ENCODE measurements at places on chromosomes 5 and 9. TPM values are rescaled to one million over a fixed set of nuclear protein-coding genes. Genes with fewer than 3 reads are reported as not detected.

- H3K4me1 ChIP-seq: no peaks in the 10 kb centered on the region
- H3K27ac ChIP-seq: no peak overlapping the region
- H3K36me3 ChIP-seq: no peaks in the 10 kb centered on the region
- DNase-seq: no peak
- no peaks in the 10 kb centered on the region for H3K27me3 ChIP-seq
These were observed 185.1 kb upstream of the ELAVL2 start for GRCh38 chr9:24011009-24011717.

- H3K36me3 ChIP-seq: no peaks in the 10 kb centered on the region
- H3K27me3 ChIP-seq: no peaks in the 10 kb centered on the region
- no peak for DNase-seq
These were observed 30.5 kb upstream of the FOXB2 start for GRCh38 chr9:76988941-76989340.

GRCh38 chr9:69322256-69322655, 2.8 kb upstream of the ENTREP1 start:
- H3K27ac ChIP-seq: no peak overlapping the region
- no peak for DNase-seq
- no peaks in the 10 kb centered on the region for H3K4me1 ChIP-seq
- H3K27me3 ChIP-seq: no peaks in the 10 kb centered on the region
- no peak overlapping the region for H3K4me3 ChIP-seq
- no peaks in the 10 kb centered on the region for H3K36me3 ChIP-seq

DNA sequence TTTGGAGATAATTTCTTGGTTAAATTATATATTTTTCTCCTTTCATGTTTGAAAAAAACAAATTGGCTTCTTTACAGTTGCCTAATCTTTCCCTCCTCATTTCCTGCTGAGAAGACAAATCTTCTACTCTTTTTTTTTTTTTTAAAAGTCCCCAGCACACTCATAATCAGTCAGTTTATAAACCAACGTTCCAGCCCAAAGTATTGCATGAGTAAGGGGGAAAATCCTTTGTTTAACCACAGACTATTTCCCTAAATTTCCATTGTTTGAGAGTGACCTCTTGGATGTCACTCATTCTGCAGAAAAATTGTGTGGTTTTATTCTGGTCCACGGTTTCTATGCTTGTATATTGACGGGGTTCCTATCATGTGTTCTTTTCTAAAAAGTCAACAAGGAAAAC, 55.1 kb upstream of the TLR4 start:
- no peak for DNase-seq
- peaks cover 4% of the 10 kb centered on the region for H3K4me1 ChIP-seq
- H3K27ac ChIP-seq: no peak overlapping the region
- no peak overlapping the region for H3K4me3 ChIP-seq
- H3K27me3 ChIP-seq: no peaks in the 10 kb centered on the region

DNA sequence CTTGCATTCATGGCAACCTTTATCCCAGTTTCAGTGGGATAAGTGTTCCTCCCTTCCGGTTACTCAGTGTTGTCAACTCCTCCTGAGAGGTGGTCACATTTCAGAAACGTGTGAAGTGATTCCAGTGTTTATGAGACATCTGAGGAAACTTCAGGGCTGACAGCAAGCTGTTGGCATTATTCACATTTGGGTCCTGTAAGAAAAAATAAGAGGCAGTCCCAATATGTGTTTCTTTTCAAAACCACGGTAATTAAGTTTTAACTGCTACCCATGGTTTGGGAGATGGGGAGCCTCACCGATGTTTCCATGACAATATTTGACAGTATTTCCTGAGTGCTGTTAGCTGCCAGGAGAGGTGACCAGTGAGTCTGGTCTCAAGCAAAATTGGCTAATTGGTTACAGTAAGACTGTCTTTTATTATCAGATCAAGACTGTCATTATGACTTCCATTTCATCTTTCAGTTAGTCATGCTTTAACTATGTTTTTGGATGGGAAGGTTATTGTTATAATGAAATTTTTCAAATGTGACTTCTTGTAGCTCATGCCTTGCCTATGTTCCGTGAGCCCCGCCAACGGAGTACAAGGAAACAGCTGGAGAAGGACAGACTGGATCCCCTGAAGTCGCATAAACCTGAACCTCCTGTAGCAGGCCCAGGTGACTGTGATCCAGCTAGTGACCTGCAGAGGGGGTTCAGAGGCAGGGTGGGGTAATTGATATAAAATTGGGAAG, 115.3 kb downstream of the GDNF start:
- no peaks in the 10 kb centered on the region for H3K36me3 ChIP-seq
- peaks cover 17% of the 10 kb centered on the region for H3K4me1 ChIP-seq
- no peak for DNase-seq
- no peaks in the 10 kb centered on the region for H3K27me3 ChIP-seq

GRCh38 chr9:89807101-89807395, 202.2 kb downstream of the GADD45G start:
- H3K4me3 ChIP-seq: no peak overlapping the region
- H3K27me3 ChIP-seq: no peaks in the 10 kb centered on the region
- no peaks in the 10 kb centered on the region for H3K4me1 ChIP-seq
- H3K27ac ChIP-seq: no peak overlapping the region
- no peak for DNase-seq

DNA sequence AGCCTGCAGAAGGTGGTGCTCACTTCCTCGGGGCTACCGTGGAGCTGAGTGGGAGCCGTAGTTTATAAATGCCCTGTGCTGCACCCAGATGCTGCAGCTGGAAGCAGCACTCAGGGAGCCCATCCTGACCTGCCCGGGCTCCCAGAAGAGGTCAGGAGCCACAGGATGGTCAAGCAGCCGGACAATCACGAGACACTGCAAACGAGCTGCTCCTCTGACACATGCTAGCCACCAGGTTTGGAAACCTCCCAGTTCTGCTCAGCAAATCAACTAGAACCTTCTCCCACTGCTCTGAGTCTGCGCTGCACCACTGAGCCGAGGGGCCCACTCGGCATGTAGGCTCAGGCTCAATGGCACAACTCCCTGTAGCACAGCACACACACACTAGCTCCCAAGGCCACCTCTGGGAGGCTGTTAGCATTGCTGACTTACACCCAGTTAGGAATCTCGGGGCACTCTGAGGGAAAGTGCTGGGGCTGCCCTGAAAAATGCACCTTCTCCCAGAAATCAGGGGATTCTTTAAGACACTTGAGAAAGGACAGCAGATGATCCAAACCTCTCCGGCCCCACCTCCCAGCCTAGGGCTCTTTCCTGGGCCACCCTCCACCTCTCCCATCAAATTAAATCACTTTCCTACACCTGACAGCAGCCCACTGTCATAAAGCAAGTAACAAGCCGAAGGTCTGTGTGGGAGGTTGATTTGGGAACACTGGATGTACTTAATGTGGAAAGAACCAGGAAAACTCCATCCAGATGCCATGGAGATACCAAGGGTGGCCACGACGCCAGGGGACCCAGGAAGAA, 59.1 kb downstream of the PSMB7 start:
- peaks cover 10% of the 10 kb centered on the region for H3K4me1 ChIP-seq
- no peak for DNase-seq
- peaks cover 23% of the 10 kb centered on the region for H3K36me3 ChIP-seq
- no peak overlapping the region for H3K27ac ChIP-seq

GRCh38 chr5:31504529-31504928, 27.4 kb downstream of the DROSHA start:
- H3K27me3 ChIP-seq: no peaks in the 10 kb centered on the region

- H3K27me3 ChIP-seq: no peaks in the 10 kb centered on the region
- no peak overlapping the region for H3K4me3 ChIP-seq
- H3K27ac ChIP-seq: no peak overlapping the region
- H3K4me1 ChIP-seq: no peaks in the 10 kb centered on the region
These were observed 33.4 kb downstream of the FAM81B start for GRCh38 chr5:95424526-95424925.

DNA sequence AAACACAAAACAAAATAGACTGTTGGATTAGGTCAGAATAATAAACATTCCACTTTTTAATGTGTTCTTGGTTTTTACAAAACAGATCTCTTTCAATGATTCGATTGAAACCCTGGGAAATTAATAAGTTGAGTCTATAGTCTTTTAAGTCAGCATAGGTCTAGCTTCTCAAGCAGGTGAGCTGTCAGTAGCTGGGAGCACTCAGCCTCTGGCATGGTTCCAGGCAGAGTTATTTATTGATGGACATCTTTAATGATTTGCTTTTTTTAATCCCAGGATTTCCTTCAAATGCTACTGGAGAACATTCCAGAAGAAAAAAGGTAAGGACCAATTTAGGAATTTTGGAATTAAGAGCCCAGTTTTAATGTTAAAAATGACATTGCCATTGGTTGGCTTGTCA, 241.0 kb downstream of the AOPEP start:
- H3K4me1 ChIP-seq: no peaks in the 10 kb centered on the region
- no peaks in the 10 kb centered on the region for H3K36me3 ChIP-seq
- no peak for DNase-seq
- no peak overlapping the region for H3K4me3 ChIP-seq
- H3K27ac ChIP-seq: no peak overlapping the region
- no peaks in the 10 kb centered on the region for H3K27me3 ChIP-seq

DNA sequence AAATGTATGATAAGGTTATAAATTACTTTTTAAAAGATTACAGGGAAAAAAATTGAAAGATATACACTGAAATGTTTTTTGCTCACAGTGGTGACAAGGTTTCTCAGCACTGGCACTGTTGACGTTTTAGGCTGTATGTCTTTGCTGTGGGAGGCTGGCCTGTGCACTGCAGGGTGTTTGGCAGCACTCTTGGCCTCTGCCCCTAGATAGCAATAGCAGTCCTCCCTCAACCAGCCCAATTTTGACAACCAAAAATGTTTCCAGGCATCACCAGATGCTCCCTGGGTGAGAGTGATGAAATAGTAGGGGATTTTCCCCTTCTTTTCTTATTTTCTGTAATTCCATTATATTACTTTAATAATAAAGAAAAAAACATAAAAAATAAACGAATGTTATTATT, 3.3 kb downstream of the CD274 start:
- no peak overlapping the region for H3K4me3 ChIP-seq
- no peaks in the 10 kb centered on the region for H3K27me3 ChIP-seq
- H3K36me3 ChIP-seq: no peaks in the 10 kb centered on the region
- peaks cover 35% of the 10 kb centered on the region for H3K4me1 ChIP-seq

- no peaks in the 10 kb centered on the region for H3K27me3 ChIP-seq
- no peaks in the 10 kb centered on the region for H3K36me3 ChIP-seq
- no peak for DNase-seq
These were observed 10.6 kb upstream of the PARP8 start for GRCh38 chr5:50655810-50656205.

DNA sequence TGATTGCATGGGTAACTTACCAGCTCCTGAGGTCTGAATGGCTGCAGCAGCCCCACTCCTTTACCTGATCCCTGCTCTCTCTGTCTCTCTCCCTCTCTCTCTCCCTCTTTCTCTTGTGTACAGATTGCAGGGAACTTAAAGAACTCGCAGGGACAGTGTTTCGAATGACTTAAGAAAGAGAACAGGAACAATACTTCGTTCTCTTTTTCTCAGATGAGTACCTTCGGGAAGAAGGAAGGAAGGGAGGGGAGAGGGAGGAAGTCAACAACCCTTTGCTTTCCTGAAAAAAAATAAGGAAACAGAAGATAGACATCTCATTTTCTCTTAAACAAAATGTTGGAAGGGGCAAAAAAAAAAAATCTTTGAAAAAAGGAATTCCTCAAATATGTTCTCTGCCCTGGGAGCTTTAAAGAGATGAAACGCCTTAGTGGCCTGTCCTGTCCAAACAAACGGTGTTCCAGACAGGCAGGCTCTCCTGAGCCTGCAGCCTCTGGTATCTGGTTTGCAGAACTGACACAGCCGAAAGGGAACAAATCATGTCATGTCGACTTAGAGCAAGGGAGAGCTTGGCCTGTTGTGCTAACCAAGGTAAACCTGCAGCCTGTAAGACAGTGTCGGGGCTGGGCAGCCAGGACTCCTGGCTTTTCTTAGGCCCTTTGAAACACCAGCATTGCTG, at the start of gene ZNF366:
ZNF366 (minus strand) TSS at position 180 of the 676 bp plus-strand sequence. CDS start 45,914 bp downstream, outside the sequence.
- DNase-seq: no peak
- H3K27me3 ChIP-seq: 0 out of 2 replicates have a peak, but pooled peaks cover 3% of the 10 kb centered on the region
- no peaks in the 10 kb centered on the region for H3K36me3 ChIP-seq
- H3K4me1 ChIP-seq: peaks cover 4% of the 10 kb centered on the region
- H3K27ac ChIP-seq: no peak within 1 kb of the TSS
- no peak within 1 kb of the TSS for H3K4me3 ChIP-seq

GRCh38 chr5:175383350-175383749, 60.6 kb downstream of the DRD1 start:
- no peaks in the 10 kb centered on the region for H3K4me1 ChIP-seq
- H3K27me3 ChIP-seq: no peaks in the 10 kb centered on the region
- DNase-seq: no peak
- H3K36me3 ChIP-seq: no peaks in the 10 kb centered on the region
- H3K27ac ChIP-seq: no peak overlapping the region
- no peak overlapping the region for H3K4me3 ChIP-seq

GRCh38 chr9:129640086-129640870, 1.7 kb downstream of the ASB6 start:
- peak overlapping the region; percentile 93 for H3K4me3 ChIP-seq
- H3K36me3 ChIP-seq: peaks cover 5% of the 10 kb centered on the region
- peaks cover 26% of the 10 kb centered on the region for H3K4me1 ChIP-seq
- peak; percentile 69 for DNase-seq

DNA sequence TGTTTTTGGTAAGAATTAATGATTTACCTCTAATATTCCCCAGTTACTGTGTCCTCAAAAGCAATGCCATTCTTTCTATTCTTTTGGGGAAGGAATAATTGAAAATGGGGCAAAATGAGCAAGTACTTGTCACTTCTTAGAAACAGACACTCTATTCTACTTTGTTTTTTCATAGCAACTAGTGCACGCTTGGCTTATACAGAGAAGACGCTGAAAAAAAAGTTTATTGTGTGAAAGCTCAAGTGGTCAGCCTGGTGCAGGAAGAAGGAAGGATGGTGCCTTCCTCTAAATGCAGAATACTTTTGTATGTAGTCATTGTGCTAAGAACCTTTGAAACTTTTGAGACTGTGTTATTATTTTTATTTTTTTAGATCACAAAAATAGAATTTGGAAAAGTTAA, 29.6 kb downstream of the ANKDD1B start:
- DNase-seq: no peak
- no peak overlapping the region for H3K4me3 ChIP-seq
- no peaks in the 10 kb centered on the region for H3K36me3 ChIP-seq
- no peaks in the 10 kb centered on the region for H3K27me3 ChIP-seq
- no peak overlapping the region for H3K27ac ChIP-seq

GRCh38 chr5:1093361-1093760, 18.5 kb downstream of the SLC12A7 start:
- no peaks in the 10 kb centered on the region for H3K4me1 ChIP-seq
- H3K36me3 ChIP-seq: no peaks in the 10 kb centered on the region
- no peak overlapping the region for H3K27ac ChIP-seq
- H3K4me3 ChIP-seq: no peak overlapping the region
- H3K27me3 ChIP-seq: no peaks in the 10 kb centered on the region
- DNase-seq: peak; percentile 61

The HMHB1 gene
- not detected for total RNA-seq

The LHX2 gene
- not detected for total RNA-seq

The ZFP37 gene
- total RNA-seq: not detected

The TAF11L10 gene
- total RNA-seq: not detected

The REEP2 gene
- total RNA-seq: 1.8 TPM

The NKD2 gene
- not detected for total RNA-seq

The PCDHGA3 gene
- total RNA-seq: not detected

The ZDHHC11B gene
- 0.34 TPM for total RNA-seq
